Mucosa of gallbladder (tissue), 1 donor: ENCODE measurements at places on chromosomes 12 and 14.

- DNase-seq = no peak
Observed at GRCh38 chr12:117596968-117597367, 235.5 kb upstream of the NOS1 start.

GRCh38 chr12:6852651-6853354 lies 853 bp downstream of the USP5 start:
- no peak for DNase-seq

- DNase-seq = peak; percentile 75
Observed at GRCh38 chr12:117212563-117213190, 22.4 kb upstream of the FBXO21 start.

- DNase-seq = no peak
Observed at GRCh38 chr12:22731236-22731635, 106.3 kb downstream of the ETNK1 start.
